Fibroblast of pulmonary artery (primary cell): ENCODE measurements at places on chromosomes 16 and 17.

- no peak for DNase-seq
These were observed 386.6 kb downstream of the SOX9 start for GRCh38 chr17:72507370-72507769.

DNA sequence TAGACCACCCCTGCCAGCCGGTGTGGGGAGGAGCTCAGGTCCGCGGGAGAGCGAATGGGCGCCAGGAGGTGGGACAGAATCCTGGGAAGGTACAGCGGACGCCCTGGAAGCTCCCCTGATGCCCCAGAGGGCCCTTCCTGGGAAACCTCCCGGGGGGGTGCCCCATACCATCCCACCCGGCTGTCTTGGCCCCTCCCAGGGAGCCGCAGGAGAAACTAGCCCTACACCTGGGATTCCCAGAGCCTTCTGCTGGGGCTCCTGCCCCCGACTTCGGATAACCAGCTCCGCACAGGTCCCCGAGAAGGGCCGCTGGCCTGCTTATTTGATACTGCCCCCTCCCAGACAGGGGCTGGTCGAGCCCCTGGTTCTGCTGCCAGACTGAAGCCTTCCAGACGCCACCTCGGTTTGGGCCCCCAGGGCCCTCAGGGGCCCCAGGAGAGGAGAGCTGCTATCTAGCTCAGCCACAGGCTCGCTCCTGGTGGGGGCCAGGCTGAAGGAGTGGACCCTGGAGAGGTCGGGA, 3.0 kb upstream of the CBX4 start:
- DNase-seq = no peak

GRCh38 chr17:28579526-28579925, 2.8 kb upstream of the ALDOC start:
- no peak for DNase-seq

- DNase-seq = no peak
These were observed 44.7 kb downstream of the CPNE2 start for GRCh38 chr16:57137043-57137442.

GRCh38 chr16:80417706-80418271, 123.0 kb upstream of the DYNLRB2 start:
- DNase-seq = no peak

DNA sequence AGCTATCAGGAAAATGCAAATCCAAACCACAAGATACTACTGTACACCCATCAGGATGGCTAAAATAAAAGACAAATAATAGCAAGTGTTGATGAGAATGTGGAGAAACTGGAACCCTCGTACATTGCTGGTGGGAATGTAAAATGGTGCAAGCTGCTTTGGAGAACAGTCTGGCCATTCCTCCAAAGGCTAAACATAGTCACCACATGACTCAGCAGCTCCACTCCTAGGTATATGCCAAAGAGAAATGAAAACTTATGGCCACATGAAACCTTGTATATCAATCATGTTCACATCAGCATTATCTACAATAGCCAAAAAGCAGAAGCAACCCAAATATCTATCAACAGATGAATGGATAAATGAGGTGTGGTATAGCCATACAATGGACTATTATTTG, 28.5 kb downstream of the VAC14 start:
- DNase-seq = peak; percentile 48

DNA sequence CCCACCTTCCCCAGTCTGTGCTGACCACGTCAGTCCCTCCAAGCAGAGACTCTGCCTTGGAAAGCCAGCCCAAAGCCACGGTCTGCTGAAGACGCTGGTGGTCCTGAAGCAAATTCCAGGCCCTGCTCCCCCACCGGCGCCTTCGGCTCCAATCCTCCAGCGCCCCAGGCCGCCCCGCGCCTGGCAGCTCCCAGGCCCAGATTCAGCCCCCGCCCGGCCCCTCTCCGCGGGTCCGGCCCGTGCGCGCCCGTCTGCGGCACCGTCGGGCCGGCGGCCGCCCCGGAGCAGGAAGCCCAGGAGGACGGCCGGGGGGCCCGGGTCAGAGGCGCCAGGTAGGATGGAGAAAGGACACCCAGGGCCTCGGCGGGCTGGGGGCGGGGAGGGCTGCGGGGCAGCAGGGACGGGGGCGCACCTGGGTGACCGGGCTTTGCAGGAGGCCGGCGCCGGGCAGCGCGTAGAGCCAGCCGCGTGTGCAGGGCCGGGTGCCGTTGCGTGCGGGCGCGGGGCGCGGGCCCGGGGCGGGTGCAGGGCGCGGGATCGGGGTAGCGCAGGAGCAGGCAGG, 594 bp upstream of the SLC22A31 start:
- DNase-seq = no peak

DNA sequence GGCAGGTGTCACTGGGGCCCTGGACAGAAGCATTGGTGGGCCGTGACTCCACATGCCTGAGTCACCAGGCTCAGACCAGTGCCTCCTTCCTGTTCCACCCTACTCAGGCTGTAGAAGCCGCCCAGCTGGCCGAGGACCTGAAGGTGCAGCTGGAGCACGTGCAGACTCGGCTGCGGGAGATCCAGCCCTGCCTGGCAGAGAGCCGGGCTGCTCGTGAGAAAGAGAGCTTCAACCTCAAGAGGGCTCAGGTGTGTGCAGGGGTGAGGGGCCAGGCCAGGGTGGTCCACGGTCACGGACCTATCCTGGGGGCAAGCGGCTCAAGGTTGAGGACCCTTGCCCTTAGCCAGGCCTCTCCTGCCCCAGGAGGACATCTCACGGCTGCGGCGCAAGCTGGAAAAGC, 9.6 kb downstream of the RNF40 start:
- DNase-seq = no peak

GRCh38 chr17:33124871-33125551, 133.4 kb downstream of the SPACA3 start:
- DNase-seq = no peak

- no peak for DNase-seq
These were observed 14.2 kb downstream of the SLC47A2 start for GRCh38 chr17:19702217-19702641.

- DNase-seq = no peak
These were observed 7.4 kb upstream of the CPNE2 start for GRCh38 chr16:57084996-57085395.

DNA sequence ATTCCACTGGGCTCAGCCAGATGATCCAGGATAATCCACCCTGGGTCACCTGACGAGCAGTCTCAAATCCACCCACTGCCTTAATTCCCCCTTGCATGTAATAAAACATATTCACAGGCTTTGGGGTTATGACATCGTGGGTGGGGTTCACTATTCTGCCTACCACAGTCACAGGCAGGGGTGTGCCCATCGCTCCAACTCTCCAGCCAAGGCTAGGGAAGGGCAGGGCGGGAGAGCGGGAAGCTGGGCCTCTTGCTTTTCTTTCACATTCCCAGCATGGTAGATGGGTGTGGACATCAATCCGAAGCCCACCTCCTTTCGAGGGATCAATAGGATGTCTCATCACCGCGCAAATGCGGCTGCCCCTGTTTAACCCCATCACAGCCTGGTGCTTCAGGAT, 12.7 kb upstream of the CD300LD start:
- DNase-seq = no peak

- DNase-seq = peak; percentile 19
These were observed 526 bp downstream of the ZZEF1 start for GRCh38 chr17:4142107-4142900.

DNA sequence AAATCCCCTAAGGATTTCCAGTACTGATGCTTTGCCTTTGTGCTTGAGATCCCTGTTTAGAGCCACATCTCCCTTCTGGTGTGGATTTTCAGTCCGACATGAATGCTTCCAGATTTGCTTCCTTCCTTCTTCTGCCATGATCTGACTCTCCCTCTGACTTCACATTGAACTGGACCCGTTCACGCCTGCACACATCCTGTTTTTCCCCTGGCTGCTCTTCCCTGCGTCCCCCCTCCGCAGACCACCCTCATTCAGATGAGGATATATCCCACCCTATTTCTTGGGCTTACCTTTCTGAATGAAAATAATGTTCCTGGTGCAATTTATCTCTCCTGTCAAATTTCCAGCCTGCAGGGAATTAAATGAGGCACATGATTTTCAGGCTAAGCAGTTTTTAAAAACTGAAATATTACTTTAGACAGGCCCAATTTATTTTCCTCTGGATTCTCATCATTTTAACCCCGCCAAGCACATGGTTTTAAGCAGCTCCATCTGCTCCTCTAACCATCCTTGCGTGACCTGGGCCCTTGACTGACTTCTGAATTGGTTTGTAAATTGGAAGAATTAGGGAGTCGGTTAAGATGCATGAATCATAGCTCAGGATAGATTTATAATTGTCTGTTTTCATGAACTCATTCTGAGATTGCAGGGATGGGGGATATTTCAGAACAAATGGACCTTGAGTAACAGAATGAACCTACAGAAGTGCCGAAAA, 59.2 kb downstream of the BMERB1 start:
- peak; percentile 38 for DNase-seq

GRCh38 chr17:3513305-3514035, 37.7 kb downstream of the ASPA start:
- DNase-seq = no peak

GRCh38 chr17:44417553-44417952, 28.1 kb upstream of the ITGA2B start:
- DNase-seq = peak; percentile 81

DNA sequence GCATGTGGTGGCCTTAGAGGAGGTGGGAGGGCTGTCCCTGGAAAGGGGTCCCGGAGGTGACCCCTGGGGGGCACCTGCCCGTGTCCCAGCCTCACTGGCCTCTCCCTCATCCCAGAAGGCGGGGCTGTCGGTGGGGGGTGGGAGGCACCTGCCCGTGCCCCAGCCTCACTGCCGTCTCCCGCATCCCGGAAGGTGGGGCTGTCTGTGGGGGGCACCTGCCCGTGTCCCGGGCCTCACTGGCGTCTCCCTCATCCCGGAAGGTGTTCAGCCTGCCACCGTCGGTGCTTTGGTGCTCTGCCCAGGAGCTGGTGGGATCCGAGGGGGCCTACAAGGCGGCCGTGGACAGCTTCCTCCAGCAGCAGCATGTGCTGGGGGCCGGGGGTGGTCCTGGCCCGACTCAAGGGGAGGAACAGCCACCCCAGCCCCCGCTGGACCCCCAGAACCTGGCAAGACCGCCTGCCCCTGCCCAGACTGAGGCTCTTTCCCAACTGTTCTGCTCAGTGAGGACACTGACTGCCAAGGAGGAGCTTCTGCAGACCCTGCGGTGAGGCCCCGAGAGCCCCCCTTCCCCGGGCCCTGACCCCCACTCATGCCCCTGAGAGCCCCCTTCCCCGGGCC, 6.2 kb downstream of the CTU2 start:
- DNase-seq = no peak

DNA sequence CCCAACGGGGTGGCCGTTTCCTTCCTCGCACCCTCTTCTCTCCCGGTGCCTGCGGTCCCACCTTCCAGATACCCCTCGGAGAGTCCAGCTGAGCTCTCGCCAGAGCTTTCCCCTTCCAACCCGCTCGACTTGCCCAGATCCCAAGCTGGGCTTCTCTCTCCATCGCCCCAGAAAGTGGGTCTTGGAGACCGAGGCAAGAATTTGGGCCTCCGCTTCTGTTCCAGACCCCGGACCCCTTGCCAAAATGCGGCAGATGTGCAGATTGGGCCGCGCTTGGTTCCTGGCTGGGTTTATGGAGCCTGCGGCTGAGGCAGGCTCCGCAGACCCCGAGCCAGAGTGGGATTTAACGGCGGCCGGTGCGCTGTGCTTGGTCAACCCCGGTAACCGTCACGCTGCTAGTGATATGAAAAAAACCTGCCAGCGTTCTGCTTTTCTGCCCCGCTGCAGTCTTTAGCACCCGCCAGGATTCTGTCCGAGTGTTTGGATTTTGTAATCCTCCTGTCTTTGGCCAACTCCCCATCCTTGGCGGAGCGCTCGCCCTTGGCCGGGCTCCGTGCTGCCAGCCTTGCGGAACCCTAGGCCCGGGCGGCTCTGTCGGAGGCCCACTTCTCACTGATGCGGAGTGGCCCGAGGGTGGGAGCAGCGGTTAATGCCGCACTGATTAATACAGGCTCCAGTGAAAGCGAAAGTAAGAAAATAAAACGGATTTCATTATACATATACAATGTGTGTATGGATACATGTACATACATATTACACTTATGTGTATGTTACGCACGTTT, 754 bp upstream of the SLFN11 start:
- peak; percentile 70 for DNase-seq

DNA sequence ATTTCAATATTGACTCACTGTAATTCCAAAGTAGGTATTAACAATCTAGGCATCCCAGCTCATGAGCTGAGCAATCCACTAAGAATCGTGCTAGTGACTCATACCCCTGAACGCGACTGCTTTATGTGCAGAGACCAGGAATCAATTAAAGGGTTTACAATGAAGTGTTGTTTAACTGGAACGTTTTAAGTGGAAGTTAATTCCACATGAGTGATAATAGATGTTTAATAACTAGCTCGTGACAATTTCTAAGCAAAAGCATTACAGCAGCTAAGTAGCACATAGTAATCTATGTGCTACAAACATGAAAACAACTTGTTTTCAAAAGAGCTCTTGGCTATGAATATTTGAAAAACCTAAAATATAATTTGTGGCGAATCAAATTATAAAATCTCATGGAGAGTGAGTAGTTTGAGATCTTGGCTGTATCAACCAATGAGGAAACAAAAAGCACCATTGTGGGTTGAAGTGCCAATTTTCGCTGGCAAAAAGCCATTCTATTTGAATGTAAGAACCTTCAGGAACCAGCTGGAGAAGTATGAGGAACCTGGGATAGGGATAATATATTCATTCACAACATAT, 9.4 kb downstream of the GJC1 start:
- DNase-seq = peak; percentile 76

GRCh38 chr17:50847566-50847965, 12.2 kb downstream of the WFIKKN2 start:
- no peak for DNase-seq

DNA sequence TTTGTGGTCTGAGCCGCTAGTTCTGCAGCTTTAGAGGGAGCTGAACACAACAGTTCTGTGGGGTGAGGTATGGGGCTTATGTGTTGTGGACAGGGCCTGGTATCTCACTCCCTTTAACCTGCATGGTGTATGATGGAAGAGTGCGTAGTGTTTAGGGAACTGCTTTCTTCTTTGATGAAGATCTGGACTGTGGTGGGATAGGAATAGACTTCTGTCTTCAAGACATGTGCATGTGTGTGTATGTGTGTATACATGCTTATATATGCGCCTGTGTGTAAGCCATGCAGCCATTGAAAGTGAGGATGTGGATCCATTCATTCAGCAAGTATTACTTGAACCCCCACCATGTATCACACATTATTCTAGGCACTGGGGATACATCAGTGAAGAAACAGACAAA, 114.8 kb upstream of the TMEM97 start:
- DNase-seq = no peak

GRCh38 chr17:43439041-43439440, 40.2 kb downstream of the ARL4D start:
- no peak for DNase-seq

GRCh38 chr16:87216148-87216840, 100.9 kb downstream of the C16orf95 start:
- no peak for DNase-seq

GRCh38 chr16:6827931-6828330, 504.7 kb upstream of the RBFOX1 start:
- DNase-seq = no peak

DNA sequence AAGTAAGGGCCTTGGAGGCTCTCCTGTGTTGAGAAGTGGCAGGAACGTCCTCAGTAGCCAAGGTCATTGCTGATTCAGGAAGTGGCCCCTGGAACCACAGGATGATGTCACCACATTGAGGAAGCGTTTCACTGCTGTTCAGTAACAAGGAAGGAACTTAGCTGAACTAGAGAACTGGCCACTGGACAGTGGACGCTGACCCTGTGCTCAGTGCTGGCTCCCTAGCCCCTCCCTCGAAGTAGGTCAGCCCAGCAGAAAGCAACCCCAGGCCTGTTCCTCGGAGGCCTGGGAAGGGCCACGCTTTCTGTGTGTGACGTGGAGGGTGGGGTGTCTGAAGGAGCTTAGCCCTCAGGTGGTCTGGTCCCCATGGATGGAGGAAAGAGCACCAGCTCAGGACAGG, 58.3 kb downstream of the B9D1 start:
- DNase-seq = peak; percentile 60
